ENCODE measurements at places on chromosomes 12 and 14.

DNA sequence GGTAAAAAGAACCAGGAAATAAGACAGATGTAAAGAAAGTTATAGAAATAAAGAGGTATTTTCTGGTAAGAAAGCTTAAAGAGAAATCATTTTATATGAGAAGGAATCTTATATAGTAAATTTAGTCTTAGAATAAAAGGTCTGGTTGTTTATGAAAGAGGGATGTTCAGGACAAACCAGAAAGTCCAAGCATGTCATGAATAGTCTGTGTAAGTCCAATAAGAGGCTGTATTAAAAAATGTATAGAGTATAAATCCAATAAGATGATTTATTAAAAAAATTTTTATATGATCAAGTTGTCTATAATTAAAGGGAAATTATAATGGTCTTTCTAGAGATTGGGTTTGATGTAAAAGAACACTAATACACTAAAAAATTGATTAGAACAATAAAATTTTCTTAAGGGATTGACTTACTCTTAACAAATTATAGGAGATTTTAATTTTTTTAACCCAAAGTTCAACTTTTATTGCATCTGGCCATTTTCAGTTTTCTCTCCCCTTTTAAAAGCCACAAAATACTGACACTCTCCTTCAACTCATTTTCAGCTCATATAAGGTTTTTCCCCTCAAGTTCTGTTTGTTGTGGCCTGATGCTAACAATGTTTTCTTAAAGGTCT, 35.1 kb downstream of the ST8SIA1 start:
- DNase-seq = no peak

- DNase-seq = no peak
Measured at GRCh38 chr14:51865953-51866747, 5.7 kb downstream of the GNG2 start.

GRCh38 chr12:123122626-123123025, 28.3 kb downstream of the PITPNM2 start:
- no peak for DNase-seq

DNA sequence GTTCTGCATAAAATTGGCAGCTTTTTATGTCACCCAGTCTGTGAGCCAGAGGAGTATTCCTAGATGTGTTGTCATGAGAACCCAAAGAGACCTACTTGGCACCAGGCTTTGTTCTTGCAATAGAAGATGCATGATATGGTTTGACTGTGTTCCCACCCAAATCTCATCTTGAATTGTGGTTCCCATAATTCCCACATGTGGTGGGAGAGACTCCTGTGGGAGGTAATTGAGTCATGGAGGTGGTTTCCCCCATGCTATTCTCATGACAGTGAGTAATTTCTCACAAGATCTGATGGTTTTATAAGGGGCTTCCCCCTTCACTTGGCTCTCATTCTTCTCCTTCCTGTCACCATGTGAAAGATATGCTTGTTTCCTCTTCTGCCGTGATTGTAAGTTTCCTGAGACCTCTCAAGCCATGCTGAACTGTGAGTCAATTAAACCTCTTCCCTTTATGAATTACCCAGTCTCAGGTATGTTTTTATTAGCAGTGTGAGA, 572.0 kb upstream of the ATP2B1 start:
- DNase-seq = no peak

DNA sequence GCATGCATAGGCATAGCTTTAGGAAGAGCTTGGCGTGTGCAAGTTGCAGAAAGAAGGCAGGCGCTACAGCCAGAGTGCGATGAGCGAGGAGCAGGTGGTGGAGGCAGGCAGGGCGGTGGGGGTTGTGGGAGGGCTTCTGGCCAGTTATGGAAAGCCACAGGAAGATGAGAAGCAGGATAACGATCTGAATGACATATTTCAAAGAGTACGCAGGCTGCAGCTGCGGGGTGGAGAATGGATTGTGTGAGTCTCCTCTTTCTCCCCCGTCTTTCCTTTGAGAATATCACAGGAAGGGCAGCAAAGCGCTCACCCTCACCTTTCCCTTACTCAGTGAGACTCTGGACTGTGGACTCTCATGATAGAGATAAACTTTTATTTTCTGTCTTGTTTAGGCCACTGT, 48.7 kb upstream of the PLXNC1 start:
- no peak for DNase-seq

DNA sequence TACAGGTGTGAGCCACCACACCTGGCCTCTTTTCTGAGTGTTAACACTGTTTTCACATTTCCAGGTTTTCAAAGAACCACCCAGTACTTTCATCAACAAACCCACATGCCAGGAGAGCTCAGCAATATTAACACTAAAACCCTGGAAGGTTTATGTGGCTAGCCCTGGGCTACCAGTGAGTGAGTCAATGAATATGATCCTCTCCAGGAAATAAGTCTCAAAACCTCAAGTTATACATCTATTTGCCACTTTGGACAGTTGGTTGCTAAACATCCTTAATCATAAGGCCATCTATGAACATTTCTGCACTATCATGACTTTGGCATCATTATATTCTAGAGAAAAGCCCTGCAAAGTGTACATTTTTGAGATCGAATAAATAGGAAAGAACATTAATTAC, 6.3 kb upstream of the CDKL1 start:
- DNase-seq = no peak

DNA sequence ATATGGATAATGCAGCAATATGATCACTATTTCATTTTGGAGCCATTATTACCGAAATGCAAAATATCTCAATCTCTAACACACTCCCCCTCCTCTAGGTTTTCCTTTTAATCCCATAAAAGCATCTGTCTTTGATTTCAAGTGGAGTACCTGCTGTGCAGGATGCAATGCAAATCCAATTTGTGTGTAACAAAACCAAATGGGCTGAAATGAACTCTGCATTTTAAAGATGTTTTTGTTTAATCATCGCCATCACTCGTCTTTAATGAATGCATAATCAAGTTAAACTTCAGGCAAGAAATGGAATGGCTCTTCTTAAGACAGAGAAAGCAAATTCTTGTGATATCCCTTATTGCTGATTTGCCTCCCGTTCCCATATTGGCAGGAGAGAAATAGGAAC, 114.3 kb downstream of the SLC15A5 start:
- DNase-seq = no peak

GRCh38 chr12:46531059-46531785, 158.6 kb upstream of the SLC38A2 start:
- DNase-seq = no peak

- DNase-seq = peak; percentile 47
Measured at GRCh38 chr14:22099942-22100763, 426.5 kb upstream of the OR4E1 start.

- no peak for DNase-seq
Measured at GRCh38 chr14:29865299-29865698, 62.3 kb downstream of the PRKD1 start.

GRCh38 chr12:115078990-115079389, 395.0 kb upstream of the TBX3 start:
- DNase-seq = no peak

- DNase-seq = no peak
Measured at GRCh38 chr12:26845057-26845666, 12.2 kb upstream of the ITPR2 start.

DNA sequence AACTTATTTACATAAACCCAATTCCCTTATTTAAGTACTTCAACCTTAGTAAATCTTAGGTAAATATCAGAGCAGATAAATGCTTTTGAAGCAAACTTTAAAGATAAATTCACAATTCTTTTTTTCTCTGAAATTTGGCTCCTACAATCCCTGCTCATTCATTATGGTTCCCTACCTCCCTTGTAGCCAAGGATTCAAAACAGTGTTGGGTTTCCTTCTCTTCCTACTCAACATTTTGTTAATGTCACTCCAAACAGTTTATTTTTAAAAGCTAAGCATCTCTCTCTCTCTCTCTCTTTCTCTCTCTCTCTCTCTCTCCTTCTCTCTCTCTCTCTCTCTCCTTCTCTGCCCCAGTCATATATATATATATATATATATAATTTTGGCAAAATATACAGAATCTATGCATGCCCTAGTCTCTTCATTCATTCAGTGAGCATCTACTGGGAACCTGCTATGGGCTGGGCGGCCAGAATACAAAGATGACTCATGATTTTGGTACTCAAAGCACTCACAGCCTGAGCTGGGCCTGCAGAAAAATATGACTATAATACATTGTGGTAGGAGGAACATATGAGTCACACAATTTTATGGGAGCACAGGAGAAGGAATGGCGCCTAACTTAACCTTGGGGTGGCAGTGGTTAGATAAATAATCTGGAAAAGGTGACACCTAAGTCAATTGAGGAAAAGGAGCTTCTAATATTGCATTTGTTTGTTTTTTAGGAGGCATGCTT, 123.7 kb upstream of the DHRS4 start:
- DNase-seq = no peak

DNA sequence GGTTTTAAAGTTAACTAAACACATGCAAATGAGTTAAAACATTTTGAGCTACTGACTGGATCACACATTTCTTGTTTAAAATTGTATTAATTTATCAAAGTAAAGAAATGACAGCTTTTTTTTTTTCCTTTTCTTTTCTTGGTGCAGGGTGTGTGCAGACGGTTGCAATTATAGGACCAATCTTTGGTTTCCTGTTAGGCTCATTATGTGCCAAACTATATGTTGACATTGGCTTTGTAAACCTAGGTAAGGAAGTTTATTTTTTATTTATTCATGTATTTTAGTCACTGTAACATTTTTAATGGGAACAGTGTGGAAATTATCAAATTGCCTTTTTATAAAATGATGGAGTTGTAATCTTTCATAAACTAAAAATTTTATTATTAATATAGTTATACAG, 21.9 kb downstream of the SLCO1C1 start:
- DNase-seq = no peak

DNA sequence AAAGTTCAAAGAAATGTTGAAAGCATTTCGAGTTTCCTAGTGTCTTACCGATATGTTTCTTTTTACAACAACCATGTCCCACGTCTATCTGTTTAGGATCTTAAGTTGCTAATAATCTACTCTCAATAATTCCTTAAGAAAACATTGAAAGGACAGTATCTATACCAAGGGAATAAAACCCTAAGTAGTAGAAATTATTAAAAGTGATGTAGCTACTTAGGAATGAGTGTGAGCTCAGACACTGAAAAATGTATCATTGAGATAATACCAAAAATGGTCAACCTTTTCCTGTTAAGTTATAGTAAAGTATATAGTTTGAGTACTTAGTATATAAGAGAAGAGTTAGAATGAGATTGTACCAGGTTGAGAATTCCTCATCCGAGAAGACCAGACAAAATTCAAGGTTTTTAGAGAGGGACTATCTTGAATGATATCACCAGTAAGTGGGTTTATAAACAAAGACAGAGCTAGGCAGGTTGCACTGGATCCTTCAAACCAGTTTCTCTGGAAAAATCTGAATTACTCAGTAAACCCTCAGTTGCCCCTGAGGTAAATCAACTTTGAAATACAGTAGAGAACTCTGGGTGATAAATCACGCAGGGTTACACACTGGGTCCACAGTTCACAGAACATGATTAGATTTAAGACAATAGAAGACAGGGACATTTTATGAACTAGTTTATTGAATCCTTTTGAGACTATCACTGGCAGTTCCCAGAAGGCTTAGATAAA, 96.8 kb downstream of the ERGIC2 start:
- DNase-seq = no peak

DNA sequence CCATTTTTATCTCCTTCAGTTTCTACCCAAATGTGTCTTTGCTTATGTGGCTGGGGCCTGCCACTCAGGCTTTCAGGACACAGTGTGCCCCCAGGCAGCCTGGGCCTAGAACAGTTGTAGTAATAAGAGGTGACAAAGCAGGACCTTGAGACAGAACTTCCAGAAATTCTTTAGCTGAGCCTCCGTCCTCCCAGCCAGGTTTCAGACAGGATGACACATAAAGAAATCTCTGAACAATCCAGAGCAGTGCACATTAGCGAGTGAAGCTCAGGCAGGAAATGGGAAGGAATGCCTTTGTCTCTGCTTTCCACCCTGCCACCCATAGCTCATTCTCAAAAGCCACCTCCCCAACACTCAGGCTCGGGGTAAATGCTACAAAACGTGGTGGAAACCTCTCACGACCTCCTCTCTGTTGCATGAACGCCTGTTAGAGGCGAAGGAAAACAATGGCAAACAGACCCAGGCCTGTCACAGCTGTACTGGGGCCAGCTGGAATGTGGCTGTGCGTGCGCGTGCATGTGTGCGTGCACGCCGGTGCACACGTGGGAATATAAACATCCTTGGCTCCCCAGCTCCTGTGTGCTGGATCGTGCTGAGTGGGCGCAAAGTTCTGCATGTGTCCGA, 286.7 kb downstream of the ZFP36L1 start:
- no peak for DNase-seq

DNA sequence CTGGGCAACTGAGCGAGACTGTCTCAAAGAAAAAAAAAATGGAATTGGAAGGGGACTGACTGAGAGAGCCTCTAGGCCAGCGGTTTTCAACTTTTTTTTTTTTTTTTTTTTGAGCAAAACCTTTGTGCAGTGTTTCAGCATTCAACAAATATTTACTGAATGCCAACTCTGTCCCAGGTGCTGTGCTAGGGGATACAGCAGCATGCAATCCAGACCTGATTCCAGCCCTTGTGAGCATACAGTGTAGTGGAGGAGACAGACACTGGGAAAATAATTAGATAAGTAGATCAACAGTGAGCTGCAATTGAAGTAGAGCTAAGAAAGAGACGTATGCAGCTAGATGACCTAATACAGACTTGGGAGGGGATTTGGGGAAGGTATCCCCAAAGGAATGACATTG, 23.8 kb upstream of the LTBP2 start:
- no peak for DNase-seq

DNA sequence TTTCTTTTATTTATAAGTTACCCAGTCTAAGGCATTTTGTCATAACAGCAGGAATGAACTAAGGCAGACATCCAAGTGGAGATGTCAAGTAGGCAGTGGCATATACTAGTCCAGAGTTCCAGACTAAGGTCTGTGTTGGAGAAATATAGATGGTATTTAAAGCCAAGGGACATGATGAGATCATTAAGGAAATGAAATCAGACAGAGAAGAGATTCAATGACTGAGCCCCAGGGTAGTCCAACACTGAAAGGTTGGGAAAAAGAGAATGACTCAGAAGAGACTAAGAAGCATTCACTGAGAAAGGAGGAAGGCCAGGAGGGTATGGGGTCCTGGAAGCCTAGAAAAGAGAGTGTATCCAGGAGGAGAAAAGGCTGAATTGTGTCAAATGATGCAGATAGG, 442.2 kb upstream of the CCDC196 start:
- DNase-seq = no peak

DNA sequence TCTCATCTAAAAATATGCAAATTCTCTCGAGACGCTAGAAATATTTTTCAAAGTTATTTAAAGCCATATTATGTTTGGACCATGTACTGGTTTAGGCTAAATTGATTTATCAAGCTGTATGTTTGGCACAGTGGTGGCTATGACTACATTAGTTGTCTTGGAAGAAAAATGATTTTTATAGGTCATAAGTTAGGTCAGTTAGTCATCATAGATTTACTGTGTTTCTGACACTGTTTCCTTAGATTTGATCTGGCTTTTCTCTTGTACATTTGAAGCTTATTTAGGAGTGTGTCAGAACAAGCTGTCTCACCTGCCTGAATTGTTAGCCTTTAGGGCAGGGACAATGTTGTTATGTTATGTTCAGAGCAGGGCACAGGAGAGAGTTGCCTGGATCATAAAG, 161.1 kb upstream of the FBXO33 start:
- DNase-seq = no peak

All from naive thymus-derived CD4-positive, alpha-beta T cell (primary cell).